ENCODE measurements at places on chromosomes 13 and 19.
A peak's percentile ranks its signal among the peaks of the same experiment; 100 is the strongest.

GRCh38 chr13:94713561-94714182 is 1.3 kb upstream of the SOX21 start:
- DNase-seq, result no peak

DNA sequence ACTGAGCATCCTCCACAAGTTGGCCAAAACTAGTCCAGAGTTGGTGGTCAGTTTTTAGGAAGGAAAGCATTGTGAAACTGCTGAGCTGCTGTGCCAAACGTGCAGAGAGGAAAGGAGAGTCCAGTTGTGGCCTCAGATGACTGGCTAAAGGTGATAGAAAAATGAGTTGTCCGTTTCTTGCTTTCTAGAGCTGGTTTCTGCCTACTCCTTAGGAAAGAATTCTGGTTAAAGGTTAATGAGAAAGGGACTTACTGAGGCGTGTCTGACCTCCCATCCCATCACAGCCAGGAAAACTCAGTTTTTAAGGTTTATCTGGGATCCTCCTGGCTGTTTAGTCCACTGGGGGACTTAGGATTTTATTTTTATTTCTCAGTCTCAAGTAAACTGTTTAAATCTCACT is 1186.3 kb downstream of the UQCRFS1 start:
- no peak for DNase-seq

GRCh38 chr19:52946322-52947310 is 16.1 kb downstream of the ZNF816 start:
- peak; percentile 43 for DNase-seq

GRCh38 chr13:67134417-67135129 is 95.6 kb downstream of the PCDH9 start:
- no peak for DNase-seq
